Glutamatergic neuron (in vitro differentiated cells): ENCODE measurements at places on chromosomes 6 and 20. TPM values are rescaled to one million over a fixed set of nuclear protein-coding genes. Genes with fewer than 3 reads are reported as not detected.
A peak's percentile ranks its signal among the peaks of the same experiment; 100 is the strongest.

The ELOVL2 gene
- 10.6 TPM for total RNA-seq

The ANKRD6 gene
- total RNA-seq, result 31.9 TPM

The PNLDC1 gene
- total RNA-seq, result not detected

The GTSF1L gene
- not detected for total RNA-seq

The RHAG gene
- total RNA-seq, result not detected

The FAM83C gene
- total RNA-seq, result not detected

The PPP1R18 gene
- 175 TPM for total RNA-seq

The OR12D3 gene
- not detected for total RNA-seq

The NHLRC1 gene
- total RNA-seq, result 0.17 TPM

DNA sequence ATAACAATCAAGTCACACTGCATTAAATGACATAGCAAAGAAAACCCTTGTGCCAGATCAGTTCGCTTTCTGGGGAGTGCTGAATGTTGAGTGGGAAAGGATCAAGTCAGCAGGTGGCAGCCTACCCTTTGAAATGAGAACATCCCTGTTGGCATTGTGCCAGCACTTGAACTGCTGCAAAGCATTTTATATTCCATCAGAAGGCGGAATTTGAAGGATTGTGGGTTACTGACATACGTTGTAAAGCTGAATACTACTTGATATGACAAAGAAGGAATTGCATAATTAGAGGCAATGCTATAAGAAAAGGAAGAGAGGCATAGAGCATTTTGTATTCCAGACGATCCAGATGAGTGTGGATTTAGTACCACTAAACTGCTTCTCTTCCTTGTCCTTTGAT lies 26.5 kb downstream of the BCKDHB start:
- peak; percentile 60 for DNase-seq

DNA sequence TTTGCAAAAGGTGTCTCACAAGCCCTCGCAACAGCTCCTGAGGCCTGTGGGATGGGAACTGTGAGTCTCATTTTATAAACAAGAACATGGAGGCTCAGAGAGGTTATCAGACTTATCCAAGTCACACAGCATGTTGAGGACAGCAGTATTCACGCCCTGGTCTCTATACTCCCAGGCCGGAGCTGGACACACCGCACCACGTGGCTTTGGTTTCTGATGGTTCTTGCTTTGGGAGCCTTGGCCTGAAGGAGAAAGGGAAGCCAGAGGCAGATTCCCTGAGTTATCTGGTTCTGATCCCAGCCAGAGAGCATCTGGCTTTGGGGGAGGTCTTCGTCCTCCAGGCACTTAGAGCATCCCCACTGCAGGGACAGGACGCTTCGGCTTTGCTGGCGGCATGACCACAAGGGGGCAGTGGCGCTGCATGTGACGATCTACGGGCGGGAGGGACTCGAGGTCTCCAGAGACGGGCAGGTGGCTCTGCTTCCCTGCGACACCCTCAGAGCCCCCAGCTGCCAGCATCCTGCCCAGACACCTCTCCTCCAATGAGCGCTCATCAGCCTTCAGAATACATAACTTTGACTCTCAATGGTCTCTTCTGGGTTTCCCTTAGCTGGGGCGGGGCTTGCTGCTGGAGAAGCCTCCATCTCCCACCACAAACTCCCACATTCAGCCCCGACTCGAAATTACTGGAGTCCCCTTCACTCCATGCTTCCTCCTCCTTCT lies 51.4 kb upstream of the SAYSD1 start:
- peak; percentile 93 for DNase-seq

- no peak for DNase-seq
Observed at GRCh38 chr6:79431537-79431933, 105.7 kb downstream of the LCA5 start.

GRCh38 chr20:53901064-53901463 lies 169.3 kb downstream of the BCAS1 start:
- DNase-seq, result no peak

DNA sequence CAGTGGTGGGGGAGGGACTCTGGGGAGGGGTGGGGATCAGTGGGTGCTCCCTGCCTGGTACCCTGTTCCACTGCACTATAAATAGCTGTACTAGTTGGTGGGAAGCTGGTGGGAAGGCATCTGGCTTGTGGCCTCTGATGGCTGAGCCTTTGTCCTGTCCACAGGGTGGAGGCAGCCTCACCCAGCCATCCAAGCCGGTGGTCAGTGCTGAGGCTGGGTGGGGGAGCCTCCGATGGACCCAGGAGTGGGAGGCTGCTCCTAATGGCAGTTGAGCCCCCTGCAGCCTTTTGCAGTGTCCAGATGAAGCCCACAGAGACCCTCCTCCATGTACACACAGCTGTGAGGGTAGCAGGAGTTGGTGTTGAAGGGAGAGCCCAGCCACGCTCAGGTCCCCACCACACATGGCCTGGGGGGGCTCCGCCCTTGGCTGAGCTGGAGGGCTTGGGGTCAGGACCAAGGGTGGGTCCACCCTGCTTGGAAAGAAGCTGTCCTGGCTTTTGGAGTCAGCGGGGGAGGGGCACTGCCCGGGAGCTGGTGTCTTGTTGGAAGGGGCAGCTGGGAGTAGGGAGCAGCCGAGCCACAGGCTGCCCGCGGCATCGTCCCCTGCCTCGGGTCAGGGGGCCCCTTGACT lies 2.5 kb downstream of the PPDPF start:
- DNase-seq, result peak; percentile 18

DNA sequence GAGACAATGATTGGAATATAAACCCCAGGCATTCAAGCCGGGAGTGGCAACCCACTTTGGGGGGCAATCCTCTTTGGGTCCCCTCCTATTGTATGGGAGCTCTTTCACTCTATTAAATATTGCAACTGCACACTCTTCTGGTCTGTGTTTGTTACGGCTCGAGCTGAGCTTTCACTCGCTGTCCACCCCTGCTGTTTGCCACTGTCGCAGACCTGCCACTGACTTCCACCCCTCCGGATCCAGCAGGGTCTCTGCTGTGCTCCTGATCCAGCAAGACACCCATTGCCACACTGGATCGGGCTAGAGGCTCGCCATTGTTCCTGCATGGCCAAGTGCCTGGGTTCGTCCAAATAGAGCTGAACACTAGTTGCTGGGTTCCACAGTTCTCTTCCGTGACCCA lies 222.8 kb upstream of the MANEA start:
- DNase-seq, result no peak

GRCh38 chr20:33866398-33867100 lies 55.4 kb downstream of the CHMP4B start:
- DNase-seq, result no peak

- peak; percentile 69 for DNase-seq
Observed at GRCh38 chr6:83536034-83536646, 23.8 kb downstream of the PRSS35 start.

GRCh38 chr6:48474136-48474535 lies 363.1 kb upstream of the PTCHD4 start:
- DNase-seq, result no peak

- no peak for DNase-seq
Observed at GRCh38 chr20:12061466-12061865, 143.8 kb downstream of the BTBD3 start.

GRCh38 chr6:38973178-38974057 lies 75.2 kb upstream of the GLP1R start:
- DNase-seq, result no peak

- DNase-seq, result no peak
Observed at GRCh38 chr6:144156338-144156737, 6.0 kb downstream of the STX11 start.

GRCh38 chr6:38687043-38687353 lies 15.9 kb downstream of the GLO1 start:
- no peak for DNase-seq

- no peak for DNase-seq
Observed at GRCh38 chr6:151005896-151006632, 140.6 kb downstream of the MTHFD1L start.

- no peak for DNase-seq
Observed at GRCh38 chr6:15086348-15087158, 159.3 kb upstream of the JARID2 start.

- peak; percentile 63 for DNase-seq
Observed at GRCh38 chr20:3716195-3716834, 3.9 kb upstream of the SIGLEC1 start.

DNA sequence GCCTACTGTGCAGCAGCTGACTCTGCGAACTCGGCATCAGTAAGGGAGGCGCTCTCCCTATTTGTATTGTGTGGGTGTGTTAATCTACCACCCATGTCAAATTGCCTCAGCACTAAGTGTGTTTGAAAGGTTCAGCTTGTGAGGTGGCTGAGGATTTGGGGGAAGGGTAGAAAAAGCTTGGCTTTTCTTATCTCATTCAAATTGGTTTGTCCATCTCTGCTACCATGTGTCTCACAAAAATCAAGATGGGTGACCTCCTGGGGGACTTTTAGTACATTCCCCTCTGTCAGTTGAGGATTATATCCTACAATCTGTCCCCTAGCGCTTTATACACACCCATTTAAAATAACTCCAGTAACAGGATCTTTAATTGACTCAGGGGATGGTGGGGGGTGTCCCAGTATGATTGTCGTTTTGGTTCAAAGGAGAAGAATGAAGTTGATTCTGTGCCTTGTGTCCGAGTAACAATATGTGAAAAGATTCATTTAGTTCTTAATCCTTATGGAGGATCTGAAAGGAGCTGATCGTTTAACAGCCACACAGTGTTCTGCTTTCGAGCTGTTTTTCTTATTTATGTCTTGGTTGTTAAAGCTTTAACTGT lies 609.6 kb downstream of the PKHD1 start:
- DNase-seq, result no peak

DNA sequence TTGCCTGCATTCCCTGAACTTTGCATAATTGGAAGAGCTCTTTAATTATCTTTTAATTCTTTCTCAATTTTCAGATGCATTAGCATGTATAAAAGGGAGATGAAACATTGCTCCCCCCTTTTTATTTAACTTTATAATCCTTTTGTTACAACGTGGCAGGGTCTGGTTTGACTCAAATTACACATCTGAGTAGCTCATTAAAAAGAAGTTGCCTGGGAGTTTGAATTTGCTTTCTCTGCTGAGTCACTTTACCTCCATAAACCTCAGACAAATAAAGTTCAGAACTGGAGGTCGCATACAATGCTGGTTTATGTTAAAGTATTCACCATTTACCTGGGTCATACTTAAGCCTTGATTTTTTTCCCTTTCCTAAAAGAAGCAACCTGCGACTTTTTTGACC lies 495.2 kb downstream of the PREX1 start:
- no peak for DNase-seq

DNA sequence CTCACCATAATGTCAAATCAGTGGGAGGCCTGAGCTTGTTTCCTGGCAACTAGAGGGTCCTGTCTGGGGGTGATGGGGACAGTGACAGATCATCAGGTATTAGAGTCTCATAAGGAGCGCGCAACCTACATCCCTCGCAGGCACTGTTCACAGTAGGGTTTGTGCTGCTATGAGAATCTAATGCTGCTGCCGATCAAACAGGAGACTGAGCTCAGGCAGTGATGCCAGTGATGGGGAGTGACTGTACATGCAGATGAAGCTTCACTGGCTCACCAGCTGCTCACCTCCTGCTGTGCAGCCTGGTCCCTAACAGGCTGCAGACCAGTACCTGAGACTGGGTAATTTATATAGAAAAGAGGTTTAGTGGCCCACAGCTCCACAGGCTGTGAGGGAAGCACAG lies 147.3 kb downstream of the TTLL2 start:
- no peak for DNase-seq

DNA sequence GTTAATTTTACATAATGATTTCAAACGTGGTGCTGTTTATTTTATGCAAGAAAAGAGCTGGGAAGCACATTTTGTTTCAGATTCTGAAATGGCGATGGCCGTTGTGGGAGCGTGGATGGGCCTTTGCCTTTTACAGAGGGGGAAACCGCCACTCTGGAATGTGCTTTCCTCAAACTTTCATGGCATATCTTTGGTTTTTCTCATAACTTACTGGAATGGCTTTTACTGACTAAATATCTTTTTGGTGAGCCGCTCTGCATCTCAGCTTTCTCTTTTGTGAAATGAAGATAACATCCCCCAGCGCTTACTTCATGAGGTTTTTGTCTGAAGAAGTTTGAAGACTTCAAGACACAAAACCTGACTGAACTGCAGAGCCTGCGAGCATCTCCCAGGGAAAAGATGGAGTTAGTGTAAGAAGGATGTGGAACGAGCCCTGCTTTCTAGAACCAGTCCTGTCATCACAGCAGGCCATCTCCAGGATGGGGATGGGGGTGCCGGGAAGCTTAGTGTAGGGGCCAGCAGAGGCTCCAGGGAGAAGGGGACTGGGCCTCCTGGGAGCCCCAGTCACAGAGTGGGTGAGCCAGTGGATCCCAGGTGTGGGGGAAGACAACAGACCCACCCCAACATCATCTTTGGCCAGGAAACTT lies 61.8 kb upstream of the TIAM2 start:
- DNase-seq, result no peak

- no peak for DNase-seq
Observed at GRCh38 chr6:151015101-151015700, 149.7 kb downstream of the MTHFD1L start.

DNA sequence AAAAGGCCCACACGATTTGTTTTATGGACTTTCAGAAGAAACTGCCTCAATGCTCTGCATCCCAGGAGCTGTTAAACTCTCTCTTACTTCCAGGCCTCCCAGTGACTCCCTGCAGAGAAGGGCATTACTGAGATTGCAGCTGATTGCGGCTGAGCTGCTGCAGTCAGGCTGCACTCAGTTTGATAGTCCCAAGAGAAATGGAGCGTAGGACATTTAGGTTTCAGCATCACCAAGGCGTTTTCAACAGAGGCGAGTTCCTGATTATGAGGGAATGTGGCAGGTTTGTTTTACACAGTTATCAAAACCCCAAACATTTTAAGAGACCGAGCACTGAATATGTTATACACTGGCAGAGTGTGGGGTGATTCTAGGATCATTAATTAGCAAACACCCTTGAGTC lies 145.6 kb downstream of the TBX18 start:
- DNase-seq, result peak; percentile 44

DNA sequence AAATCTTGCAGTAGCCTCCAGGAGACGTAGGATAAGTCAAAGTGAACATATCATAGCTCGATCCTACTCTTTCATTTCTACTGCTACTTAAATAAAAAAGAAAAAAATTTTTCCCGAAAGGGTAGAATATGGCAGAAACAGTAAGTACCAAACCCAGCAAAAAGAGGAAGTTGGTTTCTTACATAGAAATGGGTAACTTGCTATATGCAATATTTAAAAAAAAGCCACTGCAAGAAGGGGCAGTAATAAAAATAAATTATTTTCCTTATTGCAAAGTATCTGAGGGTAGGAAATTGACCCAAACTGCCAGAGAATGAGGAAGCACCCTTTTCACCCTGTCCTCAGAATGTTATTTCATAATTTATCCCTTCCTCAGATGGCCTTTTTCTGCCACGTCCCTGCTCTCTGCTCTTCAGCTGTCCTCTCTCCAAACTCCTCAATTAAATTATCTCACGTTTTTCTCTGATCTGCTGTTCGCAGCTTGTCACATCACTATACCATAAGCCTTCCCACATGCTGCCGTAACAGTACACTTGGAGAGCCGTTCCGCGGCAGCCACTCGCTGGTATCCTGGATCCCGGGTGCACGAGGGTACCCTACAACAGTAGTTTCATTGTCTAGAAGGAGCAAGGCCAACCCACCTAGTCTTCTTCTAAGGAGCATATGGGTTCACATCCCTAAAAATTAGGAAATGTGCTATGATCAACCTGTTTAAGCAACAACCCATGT lies 149.6 kb downstream of the BACH2 start:
- DNase-seq, result no peak

- no peak for DNase-seq
Observed at GRCh38 chr20:40805592-40805991, 116.6 kb upstream of the MAFB start.
